ENCODE measurements at places on chromosomes 12 and 14.

DNA sequence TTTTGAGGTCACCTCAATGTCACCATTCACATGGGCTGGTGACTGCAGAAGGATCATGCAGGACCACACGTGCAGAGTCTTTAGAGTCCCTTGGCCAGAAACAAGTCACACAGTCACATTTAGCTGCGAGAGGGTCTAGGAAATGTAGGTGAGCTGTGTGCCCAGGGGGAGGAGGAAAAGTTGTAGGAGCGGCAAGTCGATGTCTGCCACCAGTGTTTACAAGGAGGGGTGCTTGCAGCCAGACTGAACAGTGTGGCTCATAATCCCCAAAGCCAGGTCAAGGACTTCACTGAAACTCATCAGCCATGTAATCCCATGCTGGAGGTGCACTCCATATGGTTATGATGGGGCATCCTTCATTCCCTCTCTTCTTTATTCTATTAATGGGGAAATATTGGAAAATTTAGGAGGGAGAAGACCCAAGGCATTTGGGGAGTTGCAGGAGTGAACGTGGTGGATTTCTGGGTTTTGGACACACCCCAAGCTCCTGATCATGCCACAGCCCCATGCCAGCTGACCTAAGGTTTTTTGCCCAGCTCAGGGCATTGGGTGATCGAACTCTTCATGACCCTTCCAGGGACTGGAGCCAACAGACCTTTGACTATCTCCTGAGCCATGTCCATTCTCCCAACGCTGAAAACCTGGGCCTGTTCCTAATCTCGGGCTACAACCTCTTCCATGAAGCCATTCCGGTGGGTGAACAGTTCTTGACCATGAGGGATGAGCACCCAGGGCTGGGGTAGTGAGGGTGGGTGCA lies 7.2 kb downstream of the DAO start:
- DNase-seq: no peak

GRCh38 chr14:50065583-50065982 lies 50.8 kb downstream of the VCPKMT start:
- no peak for DNase-seq

- no peak for DNase-seq
These were observed 105.2 kb upstream of the ATF7IP start for GRCh38 chr12:14260011-14260993.

- DNase-seq: peak; percentile 70
These were observed 4.9 kb downstream of the ZBTB39 start for GRCh38 chr12:57001448-57001906.

DNA sequence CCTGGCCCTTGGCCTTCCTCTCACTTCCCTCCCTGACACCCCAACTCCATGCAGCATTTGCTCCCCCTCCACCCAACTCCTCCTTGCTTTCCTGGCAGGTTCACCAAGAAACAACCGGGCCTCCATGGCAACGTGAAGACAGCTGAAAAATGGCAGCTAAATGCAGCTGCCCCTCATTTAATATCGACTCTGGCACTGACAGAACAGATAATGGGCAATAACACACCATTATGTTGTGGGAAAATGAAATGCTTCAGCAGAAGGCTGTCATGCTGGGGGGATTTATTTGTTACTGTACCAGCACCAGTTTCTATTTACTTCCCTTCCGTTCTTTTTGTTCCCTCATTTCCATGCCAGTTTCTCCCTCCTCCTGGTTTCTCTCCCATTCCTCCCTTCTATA lies 440.8 kb downstream of the NRXN3 start:
- no peak for DNase-seq

- DNase-seq: no peak
These were observed 199.8 kb downstream of the RBM19 start for GRCh38 chr12:113766131-113766878.

Measured in stimulated activated CD4-positive, alpha-beta T cell treated with anti-CD3 and anti-CD28 coated beads, Interleukin-4, amount 100 ng/mL, for 48 hours (primary cell).